Ascending aorta (tissue), 2 donors: ENCODE measurements at places on chromosomes 1 and 21.

DNA sequence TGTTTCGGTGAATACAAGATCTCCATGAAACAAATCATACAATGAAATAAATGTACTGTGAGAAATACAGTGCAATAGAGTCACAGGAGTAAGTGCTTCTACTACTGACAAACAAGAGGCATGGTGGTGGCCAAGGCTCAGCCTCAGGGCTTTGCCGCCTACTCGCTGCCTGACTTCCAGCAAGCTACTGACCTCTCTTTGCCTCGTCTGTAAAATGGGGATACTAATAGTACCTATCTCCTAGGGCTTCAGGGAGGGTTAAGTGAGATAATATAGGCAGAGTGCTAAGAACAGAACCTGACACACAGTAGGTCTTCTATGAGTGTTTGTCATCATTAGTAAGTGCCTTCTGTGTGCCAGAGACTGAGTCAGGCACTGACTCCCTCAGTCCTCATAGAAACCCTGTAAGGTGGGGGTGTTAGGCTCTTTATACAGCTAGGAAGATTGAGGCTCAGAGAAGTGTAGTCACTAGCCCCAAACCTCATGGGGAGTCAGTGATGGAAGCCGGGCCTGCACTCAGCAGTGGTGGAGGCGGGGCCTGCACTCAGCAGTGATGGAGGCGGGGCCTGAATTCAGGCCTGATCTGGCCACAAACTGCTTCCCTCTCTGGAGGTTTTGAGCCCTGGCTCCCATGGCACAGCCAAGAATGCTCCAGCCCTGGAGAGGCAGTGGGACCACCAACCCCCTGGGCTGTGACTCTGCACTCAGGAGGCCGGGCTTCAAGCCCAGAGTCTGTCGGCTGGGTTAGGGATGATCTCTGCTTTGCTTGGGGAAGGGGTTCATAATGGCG is 6.8 kb downstream of the BSND start:
- no peak for DNase-seq

GRCh38 chr1:27341525-27342252 is at the start of gene SYTL1:
TSS of gene SYTL1 (plus strand) at chr1:27342022. CDS start at chr1:27345335, 3,313 bp downstream.
- no peak for DNase-seq

GRCh38 chr1:13965770-13966398 is 265.9 kb downstream of the PRDM2 start:
- DNase-seq, result no peak

- peak; percentile 9 for DNase-seq
Observed at GRCh38 chr1:99969729-99970621, at the start of gene SLC35A3. TSS of gene SLC35A3 (plus strand) at chr1:99969996. CDS start at chr1:99993555, 23,559 bp downstream.

DNA sequence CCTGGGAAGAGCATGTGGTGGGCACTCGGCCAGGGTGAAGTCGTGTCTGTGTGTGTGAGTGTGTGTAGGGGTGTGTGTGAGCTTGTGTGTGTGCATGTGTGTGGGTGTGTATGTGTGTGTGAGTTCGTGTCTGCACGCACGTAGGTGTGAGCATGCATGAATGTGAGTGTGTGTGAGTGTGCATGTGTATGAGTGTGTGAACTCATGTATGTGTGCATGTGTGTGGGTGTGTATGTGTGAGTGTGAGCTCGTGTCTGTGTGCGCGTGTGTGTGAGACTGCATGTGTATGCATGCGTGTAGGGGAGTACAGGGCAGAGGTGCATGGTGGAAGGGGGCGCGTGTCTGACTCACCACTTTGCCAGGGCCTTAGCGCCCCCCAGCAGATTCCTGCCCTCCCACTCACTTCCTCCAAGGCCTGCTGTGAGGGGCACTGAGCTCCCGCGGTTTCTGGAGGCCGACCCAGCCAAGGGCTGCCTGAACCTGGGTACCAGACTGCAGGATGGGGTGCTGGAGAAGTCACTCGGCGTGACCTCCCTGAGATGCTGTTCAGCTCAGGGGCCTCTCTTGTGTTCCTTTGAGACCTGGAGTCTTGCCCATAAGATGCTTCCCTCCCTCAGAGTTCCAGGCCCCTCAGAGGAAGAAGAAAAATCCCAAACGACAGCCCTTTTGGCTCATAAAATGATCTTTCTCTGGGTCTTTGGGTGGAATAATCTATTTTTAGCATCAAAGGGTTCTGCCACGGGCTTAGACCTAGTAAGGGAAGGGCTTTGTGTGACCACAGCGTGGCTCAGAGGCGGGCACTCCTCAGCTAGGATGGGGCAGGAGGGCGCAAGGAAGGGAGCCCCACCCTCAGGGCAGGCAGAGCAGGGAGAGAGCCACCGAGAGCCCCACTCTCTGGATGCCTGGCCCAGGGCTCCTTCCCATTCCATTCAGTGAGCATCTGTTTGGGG is 41.1 kb upstream of the RUNX3 start:
- DNase-seq, result no peak

DNA sequence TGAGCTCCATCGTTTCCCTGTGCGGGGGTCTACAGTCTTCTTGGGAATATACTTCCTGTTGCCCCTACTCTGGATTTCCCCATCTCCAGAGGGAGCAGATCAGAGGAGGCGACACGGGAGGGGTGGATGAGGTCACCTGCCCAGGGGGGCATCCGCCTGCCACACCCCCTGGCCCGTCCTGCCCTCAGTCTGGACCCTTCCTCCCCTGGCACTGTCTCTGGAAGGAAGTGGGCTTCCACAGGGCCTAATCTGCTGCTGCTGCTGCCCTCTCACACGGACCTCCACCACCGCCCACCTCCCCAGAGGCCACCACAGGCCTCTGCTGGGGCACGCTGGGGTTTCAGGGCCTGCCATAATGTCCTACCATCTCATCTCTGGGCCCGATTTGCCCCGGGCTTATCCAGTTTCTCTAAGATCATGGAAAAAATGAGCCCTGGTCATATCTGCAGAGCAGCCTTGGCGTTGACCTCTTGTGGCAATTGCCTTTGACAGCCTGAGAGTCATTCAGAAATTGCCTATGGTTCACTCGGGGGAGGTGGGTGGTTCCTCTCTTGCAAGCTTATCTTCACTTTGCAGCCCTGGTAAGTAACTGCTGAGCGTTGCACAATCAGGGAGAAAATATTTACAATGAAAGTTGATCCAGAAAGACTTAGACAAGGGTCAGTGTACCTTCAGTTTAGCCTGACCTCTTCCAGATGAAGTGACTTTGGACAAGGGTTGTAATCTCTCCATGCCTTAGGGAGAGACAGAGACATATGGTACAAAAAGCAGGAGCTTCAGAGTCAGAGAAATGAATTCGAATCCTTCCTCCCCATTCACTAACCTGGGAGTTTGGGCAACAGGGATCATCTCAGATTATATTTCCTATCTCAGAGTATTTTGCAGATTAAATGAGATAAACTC is 252.4 kb downstream of the TOMM20 start:
- no peak for DNase-seq
